Left colon (tissue), 2 donors: ENCODE measurements at places on chromosomes 2 and 18. TPM values are rescaled to one million over a fixed set of nuclear protein-coding genes. Genes with fewer than 3 reads are reported as not detected.

The IL37 gene
- total RNA-seq, result 0.64 TPM

The ATP6V1C2 gene
- 1.7 TPM for total RNA-seq

The CLHC1 gene
- 8.1 TPM for total RNA-seq

The LRRTM4 gene
- not detected for total RNA-seq

The COLEC11 gene
- 1.2 TPM for total RNA-seq

The MC5R gene
- total RNA-seq, result not detected

The PIKFYVE gene
- 20.5 TPM for total RNA-seq

The CFAP65 gene
- 0.39 TPM for total RNA-seq

The TMEFF2 gene
- total RNA-seq, result 0.09 TPM

The EMILIN1 gene
- total RNA-seq, result 41.6 TPM

The REG1B gene
- 4.6 TPM for total RNA-seq

The ITPRIPL1 gene
- total RNA-seq, result 0.58 TPM

The TMEM178A gene
- 2.0 TPM for total RNA-seq

The FTCDNL1 gene
- 2.0 TPM for total RNA-seq

The FBLN7 gene
- 0.70 TPM for total RNA-seq

The TXNDC2 gene
- total RNA-seq, result not detected

The CPO gene
- total RNA-seq, result not detected

The LYG1 gene
- 1.2 TPM for total RNA-seq

The PROM2 gene
- 39.9 TPM for total RNA-seq

The FAM228A gene
- not detected for total RNA-seq

The COLEC12 gene
- 6.4 TPM for total RNA-seq

The ASTL gene
- 0.31 TPM for total RNA-seq

The NOL4 gene
- total RNA-seq, result 1.8 TPM

The TLX2 gene
- 0.56 TPM for total RNA-seq

The ERICH2 gene
- total RNA-seq, result not detected

The TUBA3E gene
- not detected for total RNA-seq

The RAB17 gene
- total RNA-seq, result 51.3 TPM

The C2orf80 gene
- total RNA-seq, result not detected

The C1GALT1C1L gene
- not detected for total RNA-seq

The C2orf78 gene
- not detected for total RNA-seq

The KRTCAP3 gene
- total RNA-seq, result 104 TPM
